ENCODE measurements at places on chromosomes 16 and 17. TPM values are rescaled to one million over a fixed set of nuclear protein-coding genes. Genes with fewer than 3 reads are reported as not detected.
A peak's percentile ranks its signal among the peaks of the same experiment; 100 is the strongest.

GRCh38 chr17:48611681-48612455 is 1.1 kb upstream of the HOXB7 start:
- peak; percentile 43 for DNase-seq

Gene TNFRSF13B
- not detected for total RNA-seq

DNA sequence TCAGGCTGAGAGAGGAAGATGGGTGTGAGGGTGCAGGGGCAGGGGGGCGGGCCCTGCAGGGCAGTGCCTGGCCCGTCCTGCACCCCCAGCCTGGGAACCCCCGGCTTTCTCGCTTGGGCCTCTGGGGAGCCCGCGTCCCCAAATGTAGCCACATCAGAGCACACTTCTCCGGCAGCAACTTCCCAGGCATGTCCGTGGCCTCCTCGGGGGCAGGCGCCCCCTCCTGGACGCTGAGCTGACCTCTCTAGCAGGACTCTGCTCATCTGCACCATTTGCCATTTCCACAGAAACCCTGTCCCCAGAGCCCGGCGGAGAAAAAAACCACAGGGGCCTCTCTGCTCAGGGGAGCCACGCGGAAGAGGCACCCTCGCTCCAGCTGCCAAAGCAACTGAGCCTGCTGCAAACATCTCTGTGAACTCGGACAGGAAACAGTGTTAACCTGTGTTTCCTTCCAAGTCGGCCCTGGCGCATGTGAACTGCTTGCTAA is 63.4 kb downstream of the KLHDC4 start:
- DNase-seq = peak; percentile 39

DNA sequence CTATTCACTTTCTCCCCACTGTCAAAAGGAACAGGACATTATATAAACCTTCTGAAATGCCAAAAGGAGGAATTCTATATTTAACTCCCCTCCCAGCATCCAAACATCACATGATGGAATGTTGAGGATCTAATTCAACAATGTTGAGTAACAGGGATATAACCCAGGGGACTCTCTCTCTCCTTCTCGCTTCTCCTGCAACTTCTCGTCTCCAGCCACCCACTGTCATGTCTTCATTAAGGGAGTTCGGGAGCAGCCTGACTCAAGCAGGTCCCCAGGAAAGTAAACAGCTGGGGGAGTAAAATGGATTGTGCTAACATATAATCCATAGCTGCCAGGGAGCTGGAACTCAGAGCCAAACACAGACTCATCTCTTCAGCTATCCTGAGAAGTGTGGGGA is 51.7 kb downstream of the GRIN2A start:
- no peak for DNase-seq

Gene MAPT
- 3.7 TPM for total RNA-seq

Gene KCNG4
- total RNA-seq = 3.5 TPM

Gene PGAP3
- 6.6 TPM for total RNA-seq

Gene NHERF2
- 9.3 TPM for total RNA-seq

Gene ENGASE
- 17.4 TPM for total RNA-seq

Gene SLC38A8
- 11.7 TPM for total RNA-seq

- no peak for DNase-seq
Measured at GRCh38 chr16:86018941-86019340, 120.0 kb downstream of the IRF8 start.

DNA sequence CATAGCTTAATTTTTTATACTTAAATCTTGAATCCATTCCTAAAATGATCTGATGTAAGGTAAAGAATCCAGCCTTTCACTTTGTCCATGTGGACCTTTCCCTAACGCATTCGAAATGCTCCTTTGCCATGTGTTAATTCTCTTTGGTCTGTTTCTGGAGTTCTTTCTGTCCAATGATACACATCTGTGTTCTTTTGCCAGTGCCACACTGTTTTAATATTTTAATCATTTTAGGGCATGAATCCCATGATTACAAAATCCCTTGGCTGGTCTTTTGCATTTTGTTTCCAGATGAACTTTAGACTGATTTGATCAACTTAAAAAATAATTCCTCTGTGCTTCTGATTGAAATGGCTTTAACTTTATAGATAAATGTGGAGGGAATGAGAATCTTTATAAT is 74.1 kb downstream of the NTN1 start:
- no peak for DNase-seq

GRCh38 chr17:40980117-40980516 is 4.0 kb downstream of the KRT40 start:
- no peak for DNase-seq

DNA sequence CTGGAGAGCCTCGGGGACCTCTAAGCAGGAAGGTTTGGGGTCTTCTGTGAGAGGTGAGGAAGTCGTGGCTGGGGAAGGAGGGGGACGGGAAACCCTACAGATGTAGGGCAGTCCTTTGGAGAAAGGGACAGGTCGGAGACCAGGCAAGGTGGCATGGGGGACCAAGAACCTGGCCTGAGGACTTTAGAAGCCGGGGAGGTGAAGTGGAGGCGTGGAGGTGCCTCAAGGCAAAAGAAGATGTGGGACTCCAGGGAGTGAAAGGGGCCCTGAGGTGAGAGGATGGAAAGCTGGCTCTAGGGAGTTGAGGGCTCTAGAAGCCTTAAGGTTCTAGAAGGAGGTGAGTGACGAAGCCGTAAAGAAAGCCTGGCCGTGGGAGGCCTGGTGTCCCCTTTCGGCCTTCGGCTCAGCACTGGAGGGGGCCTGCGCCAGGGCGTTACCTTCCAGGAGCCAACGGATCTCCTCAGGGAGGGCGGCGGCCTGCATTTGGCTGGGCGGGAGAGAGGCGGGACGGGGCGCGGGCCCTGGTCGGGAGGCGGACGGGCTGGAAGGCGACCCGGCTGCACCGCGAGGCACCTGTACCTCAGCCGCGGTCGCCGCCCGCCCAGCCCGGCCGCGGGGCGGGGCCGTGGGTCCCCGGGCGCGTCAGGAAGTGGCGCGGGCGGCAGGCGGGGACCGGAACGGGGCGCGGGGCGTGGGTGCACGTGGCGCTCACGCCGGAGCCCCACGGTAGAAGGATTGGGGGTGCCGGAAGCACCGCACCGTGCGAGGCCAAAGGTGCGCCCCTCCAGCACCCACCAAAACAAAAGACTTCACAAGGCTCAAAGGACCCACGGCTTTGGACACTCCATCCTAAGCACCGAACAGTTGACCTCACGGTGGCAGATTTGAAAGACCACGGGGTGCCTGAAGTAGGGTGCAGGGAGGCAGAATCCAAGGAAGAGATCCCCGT is at the start of gene SKAP1:
TSS of gene SKAP1 (minus strand) at position 577 of the 949 bp plus-strand sequence.
- no peak for DNase-seq

DNA sequence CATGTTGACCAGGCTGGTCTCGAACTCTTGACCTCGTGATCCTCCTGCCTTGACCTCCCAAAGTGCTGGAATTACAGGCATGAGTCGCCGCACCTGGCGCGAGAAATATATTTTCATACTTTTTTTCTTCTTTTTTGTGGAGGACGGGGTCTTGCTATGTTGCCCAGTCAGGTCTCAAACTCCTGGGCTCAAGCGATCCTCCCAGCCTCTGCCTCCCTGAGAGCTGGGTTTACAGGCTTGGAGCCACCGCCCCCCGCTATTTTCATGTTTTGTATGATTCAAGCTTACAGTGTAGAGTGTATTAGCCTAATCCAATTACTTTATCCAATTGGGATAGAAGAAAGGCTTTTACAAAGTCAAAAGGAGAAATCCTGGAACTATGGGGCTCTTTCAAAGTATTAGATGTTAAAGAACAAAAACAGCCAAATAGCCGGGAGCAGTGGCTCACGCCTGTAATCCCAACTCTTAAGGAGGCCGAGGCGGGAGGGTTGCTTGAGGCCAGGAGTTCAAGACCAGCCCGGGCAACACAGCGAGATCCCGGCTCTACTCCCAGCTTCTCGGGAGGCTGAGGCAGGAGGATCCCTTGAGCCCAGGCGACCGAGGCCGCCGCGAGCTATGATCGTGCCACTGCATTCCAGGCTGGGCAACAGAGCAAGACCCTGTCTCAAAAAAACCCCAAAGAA is 1.4 kb upstream of the MAP1LC3B start:
- no peak for DNase-seq

DNA sequence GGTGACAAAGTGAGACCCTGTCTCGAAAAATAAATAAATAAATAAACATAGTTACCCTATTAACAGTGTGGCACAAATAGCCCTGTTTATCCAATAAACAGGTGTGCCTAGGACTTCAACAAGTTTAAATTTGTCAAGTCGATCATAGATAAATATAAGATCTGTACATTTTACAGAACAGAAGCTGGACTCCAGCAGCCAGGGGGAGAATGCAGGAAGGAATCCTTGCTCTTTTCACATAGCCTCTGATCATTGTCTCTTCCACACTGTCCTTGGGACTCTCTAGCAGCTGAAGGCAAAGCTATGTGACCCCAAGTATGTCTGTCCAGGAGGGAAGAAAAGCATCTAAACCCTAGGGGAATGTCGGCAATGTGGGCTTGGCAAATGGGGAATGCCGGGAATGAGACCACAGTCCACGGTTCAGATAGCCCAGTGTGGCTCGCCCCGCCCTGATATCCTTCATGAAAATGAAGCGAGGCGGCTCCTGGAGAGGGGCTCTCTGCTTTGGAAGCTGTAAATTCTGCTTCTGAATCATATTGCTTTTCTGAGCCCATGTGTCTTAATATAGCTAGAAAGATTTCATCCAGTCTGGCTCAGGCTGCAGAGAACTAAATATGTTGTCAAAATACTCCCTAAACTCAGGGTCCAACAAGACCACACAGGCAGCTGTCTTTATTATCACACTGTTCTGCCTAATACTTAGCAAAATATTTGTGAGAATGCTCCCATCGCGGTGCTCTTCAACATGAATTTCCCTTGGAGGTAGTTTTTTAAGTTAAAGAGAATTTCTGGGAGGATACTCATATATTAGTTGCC is 24.9 kb upstream of the GRB2 start:
- DNase-seq = peak; percentile 42

Gene CD300LB
- total RNA-seq = not detected

Measured in SK-MEL-5 (cell line).